Peyer's patch (tissue), 4 donors: ENCODE measurements at places on chromosomes 16 and 17. TPM values are rescaled to one million over a fixed set of nuclear protein-coding genes. Genes with fewer than 3 reads are reported as not detected.
A peak's percentile ranks its signal among the peaks of the same experiment; 100 is the strongest.

The KCNJ18 gene
- not detected for total RNA-seq

DNA sequence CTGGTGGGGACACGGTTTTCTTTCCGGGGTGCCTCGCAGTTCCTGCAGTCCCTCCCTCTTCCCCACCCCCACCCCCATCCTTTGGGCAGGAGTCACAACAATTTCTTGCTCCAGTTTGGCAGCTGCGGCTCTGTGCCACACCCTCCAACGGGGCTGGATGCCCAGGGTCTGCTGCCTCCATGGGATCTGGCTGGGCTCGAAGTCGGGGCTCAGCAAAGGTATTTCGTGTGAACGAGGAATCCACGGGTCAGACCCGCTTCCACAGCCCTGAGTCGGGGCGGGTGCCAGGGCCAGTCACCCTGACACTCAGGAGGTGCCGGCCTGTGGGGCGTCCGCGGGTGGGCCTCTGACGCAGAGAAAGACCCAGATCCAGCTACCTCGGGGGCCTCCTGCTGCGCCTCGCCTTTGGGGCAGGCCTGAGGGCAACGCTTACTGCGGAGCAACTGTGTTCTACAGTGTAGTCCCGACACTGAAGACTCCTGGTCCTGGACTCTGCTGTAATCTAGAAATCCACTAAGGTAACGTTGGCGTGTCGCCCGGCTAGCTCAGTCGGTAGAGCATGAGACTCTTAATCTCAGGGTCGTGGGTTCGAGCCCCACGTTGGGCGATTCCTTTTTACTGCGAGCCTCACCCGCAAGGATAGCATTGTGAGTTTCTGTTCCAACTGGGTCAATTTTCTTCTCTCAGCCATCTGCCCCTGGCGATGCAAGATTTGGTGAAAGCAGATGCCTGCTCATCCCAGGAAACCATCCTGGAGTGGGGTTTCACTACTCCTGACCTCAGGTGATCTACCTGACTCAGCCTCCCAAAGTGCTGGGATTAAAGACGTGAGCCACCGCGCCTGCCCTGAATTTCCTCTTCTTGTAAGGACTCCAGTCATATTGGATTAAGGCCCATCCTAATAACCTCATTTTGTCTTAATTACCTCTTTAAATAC lies 12.6 kb upstream of the OR1F1 start:
- DNase-seq = no peak

- no peak for DNase-seq
Observed at GRCh38 chr17:27295945-27296344, 2.0 kb downstream of the WSB1 start.

DNA sequence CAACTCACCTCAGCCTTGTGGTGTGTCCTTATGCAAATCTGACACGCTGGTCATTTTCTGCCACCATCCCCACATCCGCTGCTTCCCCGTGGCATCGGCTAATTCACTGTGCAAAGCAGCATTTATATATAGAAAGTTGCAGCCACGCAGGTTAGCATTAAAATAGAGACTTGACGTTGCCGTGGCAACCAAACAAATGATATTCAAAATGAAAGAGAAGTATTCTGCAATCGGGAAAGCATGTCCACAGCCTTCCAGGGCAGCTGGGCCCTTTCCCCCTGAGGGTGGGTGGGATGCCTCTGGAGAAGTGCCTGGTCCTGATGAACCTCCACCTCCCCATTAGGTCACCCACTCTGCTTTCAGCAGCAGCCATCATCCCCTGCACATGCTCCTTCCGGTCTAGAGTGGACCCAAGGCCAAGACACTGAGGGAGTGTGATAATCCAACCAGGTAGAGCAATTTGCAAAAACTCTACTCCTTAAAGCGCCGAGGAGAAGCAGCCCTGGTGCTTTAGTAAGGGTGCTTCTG lies 138.7 kb downstream of the GAS7 start:
- DNase-seq = no peak

GRCh38 chr16:30112197-30113030 lies 923 bp downstream of the GDPD3 start:
- peak; percentile 43 for DNase-seq

DNA sequence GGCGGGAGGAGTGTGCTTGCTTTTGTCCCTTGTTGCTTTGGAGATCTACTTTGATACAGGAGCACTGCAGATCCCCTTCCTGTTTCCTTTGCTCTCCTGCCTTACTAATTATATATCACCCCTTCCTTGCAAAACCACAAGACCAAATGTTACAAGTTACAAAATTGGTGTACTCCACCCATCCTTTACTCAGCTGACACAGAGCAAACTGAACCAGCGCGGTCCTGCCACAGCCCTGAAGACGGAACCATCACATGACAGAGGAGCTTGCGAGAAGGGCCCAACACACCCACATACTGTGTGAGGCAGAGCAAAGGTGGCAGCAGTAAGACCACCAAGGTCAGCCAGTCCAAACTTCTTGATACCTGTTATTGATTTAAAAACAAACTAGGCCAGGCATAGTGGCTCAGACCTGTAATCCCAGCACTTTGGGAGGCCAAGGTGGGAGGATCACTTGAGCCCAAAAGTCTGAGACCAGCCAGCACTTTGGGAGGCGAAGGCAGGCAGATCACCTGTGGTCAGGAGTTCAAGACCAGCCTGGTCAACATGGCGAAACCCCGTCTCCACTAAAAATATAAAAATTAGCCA lies 33.2 kb downstream of the CYTH1 start:
- DNase-seq = peak; percentile 85
